Smooth muscle cell of the brain vasculature (primary cell): ENCODE measurements at places on chromosomes 7 and 10.

DNA sequence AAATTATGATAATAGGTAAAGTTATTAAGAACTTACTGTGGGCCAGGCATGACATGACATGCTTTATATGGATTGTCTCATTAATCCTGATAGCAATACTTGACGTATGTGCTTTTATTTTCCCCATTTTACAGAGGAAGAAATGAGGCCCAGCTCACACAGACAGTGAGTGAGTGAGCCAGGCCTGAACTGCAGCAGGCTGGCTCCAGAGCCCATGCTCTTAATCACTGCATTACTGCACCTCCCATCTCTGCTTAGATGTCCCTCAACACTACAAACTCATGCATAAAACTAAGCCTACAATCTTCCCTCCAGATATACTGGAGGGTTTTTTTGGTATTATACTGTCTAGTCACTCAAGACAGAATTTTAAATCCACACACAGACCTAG is 68.5 kb upstream of the OSBPL3 start:
- no peak for DNase-seq

- no peak for DNase-seq
Observed at GRCh38 chr7:20795881-20796280, 9.2 kb upstream of the SP8 start.

DNA sequence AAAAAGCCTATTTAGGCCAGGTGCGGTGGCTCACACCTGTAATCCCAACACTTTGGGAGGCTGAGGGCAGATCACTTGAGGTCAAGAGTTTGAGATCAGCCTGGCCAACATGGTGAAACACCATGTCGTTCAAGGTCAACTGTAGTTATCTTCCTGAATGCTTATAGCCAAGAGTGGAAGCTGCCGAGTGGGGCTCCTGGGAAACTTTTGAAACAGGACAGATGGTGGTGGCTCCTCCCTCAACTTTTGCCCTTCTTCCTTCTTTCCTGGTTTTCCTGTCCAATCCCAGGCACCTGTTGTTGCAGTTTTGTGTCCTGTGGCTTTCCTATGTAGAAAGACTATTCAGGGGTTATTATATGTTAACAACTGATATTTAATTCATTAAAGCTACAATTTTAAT is 8.7 kb upstream of the PPIA start:
- DNase-seq: no peak

GRCh38 chr10:100969187-100970075 is at the start of gene SEMA4G:
Gene SEMA4G, plus strand, starts transcription at chr10:100969504. Its CDS starts 3,409 bp downstream, at chr10:100972913.
- DNase-seq: no peak

DNA sequence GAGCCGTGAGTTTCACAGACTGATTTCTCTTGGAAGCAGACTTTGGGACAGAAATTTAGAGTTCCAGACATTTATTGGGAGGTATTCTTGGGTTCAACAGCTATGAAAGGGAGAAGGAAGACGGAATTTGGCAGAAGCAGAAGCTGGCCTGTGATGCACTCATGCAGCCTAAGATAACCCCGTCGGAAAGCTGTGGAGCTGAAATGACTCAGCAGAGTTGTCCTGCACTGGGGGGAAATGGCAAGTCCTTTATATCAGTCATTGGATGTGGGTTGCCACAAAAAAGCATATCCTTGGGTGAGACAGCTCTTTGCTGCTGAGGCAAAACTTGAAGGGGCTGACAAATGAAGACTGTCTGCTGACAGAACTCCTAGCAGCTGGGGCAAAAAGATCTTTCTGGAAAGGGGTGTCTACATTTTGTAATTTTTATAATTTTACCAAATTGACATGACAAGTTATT is 11.5 kb upstream of the MICU1 start:
- no peak for DNase-seq

DNA sequence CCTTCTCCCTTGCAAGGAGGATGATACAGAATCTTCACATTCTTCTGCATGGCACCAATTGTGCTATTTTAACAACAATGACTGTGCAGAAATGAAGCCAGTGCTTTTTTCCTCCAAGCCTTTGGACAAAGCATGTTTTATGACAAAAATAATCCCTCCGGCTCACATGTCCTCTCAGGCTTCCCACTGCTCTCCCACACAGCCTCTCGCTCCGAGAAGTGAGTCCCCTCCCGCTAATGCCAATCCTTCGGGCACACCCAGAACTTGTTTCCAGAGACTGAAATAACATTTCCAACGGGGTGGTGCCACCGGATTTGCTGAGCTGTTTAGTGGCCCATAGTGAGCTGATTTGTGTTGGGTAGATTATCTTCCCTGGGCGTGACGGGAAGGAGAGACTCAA is 35.8 kb downstream of the RBM17 start:
- no peak for DNase-seq

GRCh38 chr10:17838080-17838648 is 29.0 kb downstream of the MRC1 start:
- no peak for DNase-seq

GRCh38 chr10:109592391-109592790 is 330.9 kb downstream of the XPNPEP1 start:
- no peak for DNase-seq

DNA sequence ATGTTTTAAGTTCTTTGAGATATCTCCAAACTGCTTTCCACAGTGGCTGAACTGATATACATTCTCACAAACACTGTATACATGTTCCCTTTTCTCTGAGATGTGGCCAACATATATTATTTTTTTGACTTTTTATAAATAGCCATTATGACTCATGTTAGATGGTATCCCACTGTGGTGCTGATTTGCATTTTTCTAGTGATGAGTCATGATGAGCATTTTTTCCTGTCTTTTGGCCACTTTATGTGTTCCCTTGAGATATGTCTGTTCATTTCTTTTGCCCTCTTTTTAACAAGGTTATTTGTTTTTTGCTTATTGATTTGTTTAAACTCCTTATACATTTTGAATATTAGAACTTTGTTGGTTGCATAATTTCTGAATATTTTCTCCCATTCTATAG is 1055.1 kb downstream of the NXPH1 start:
- DNase-seq: peak; percentile 39

DNA sequence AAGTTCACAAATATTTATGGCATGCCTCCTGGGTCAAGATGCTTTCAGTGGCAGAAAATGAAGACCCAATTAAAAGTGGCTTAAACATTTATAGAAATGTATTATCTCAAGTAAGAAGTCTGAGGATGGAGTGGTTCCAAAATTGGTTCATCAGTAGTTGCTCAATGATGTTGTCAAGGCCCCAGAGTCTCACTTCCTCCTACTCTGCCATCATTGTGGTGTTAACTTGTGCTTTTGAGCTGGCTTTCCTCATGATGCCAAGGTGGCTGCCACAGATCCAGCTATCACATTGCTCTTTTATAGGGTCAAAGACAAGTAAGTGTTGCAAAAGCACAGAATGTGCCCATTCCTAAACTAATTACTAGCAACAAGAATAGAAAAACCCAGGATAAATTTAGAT is 404.6 kb upstream of the NRP1 start:
- no peak for DNase-seq

DNA sequence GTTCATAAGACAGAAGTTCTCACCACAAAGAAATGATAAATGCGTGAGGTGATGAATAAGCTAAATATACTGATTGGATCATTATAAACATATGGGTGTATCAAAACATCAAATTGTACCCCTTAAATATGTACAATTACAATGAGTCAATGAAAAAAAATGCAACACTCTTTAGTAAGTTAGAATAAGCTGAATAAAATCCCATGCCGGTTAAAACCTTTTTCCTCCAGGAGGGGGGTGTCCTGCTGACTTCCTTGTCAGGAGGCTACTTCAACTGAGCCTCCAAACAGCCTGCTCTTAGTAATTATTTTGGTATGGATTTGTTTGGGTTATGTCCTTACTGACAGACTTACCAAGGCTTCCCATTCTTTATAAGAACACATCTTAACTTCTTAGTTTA is 649.1 kb downstream of the INHBA start:
- DNase-seq: no peak

- no peak for DNase-seq
Observed at GRCh38 chr7:34523226-34523918, 134.6 kb upstream of the NPSR1 start.

GRCh38 chr7:5420067-5420880 is 3.4 kb downstream of the TNRC18 start:
- DNase-seq: no peak

DNA sequence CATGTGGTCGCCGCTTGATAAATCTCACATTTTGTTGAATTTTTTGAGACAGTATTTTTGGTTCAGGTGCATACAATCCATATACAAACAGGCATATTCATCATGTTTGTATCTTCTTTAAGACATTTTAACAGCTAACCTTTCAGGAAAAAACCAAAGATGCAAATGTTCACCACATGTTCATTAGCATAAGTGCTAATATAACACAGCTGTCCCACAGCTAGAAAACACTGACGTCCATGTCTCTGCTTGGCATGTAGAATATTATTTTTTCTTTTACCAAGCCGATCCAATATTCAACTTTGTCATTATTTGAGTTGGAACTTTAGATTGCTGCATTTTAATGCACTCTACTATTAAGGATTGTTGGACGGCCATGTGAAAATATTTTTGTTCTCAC is 31.2 kb downstream of the BMPER start:
- DNase-seq: no peak

GRCh38 chr7:44978511-44979366 is at the start of gene MYO1G:
Gene MYO1G, minus strand, starts transcription at chr7:44979015. Its CDS starts 54 bp downstream, at chr7:44978961.
- DNase-seq: no peak

GRCh38 chr10:117530791-117531190 is 11.8 kb upstream of the EMX2 start:
- DNase-seq: no peak

- DNase-seq: peak; percentile 63
Observed at GRCh38 chr10:42367532-42368230, 270.7 kb downstream of the ZNF33B start.

DNA sequence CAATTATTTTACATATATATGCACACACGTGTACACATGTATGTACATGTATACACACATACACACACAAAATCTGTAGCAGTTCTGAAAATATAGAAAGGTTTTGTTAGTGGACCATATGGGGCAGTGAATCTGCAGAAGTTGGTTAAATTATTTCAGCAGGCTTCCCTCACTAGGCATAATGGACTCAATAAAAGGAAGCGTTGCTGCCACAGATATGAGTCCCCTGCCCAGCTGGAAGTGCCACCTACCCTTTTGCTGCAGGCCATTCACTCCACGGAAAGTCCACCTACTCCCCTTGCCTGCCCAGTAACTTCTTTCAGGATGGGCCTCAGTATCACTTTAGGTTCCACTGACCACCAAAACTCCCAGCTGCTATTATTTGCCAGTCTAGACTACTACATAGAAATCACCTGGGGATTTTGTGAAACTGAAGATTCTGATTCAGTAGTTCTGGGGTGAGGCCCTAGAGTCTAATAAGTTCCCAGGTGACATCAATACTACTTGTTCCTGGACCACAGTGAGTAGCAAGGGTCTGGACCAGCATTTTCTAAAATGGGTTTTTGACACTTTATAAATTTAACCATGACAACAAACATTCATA is 29.3 kb upstream of the CROT start:
- no peak for DNase-seq

DNA sequence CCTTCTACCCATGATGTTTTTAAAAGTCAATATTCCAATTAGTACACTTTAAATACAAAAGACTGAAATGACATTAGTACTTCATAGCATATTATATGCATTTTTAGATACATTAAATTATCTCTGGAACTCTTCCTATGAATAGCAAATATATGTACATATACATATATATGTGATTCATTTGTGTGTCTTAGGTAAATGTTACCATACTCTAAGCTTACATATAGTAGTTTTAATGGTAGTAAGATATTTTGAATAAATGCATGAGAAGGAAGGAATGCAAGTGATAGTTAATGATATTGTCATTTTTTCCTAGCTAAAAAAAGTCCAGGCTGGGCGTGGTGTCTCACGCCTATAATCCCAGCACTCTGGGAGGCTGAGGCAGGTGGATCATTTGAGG is 46.0 kb upstream of the CSTF2T start:
- no peak for DNase-seq

DNA sequence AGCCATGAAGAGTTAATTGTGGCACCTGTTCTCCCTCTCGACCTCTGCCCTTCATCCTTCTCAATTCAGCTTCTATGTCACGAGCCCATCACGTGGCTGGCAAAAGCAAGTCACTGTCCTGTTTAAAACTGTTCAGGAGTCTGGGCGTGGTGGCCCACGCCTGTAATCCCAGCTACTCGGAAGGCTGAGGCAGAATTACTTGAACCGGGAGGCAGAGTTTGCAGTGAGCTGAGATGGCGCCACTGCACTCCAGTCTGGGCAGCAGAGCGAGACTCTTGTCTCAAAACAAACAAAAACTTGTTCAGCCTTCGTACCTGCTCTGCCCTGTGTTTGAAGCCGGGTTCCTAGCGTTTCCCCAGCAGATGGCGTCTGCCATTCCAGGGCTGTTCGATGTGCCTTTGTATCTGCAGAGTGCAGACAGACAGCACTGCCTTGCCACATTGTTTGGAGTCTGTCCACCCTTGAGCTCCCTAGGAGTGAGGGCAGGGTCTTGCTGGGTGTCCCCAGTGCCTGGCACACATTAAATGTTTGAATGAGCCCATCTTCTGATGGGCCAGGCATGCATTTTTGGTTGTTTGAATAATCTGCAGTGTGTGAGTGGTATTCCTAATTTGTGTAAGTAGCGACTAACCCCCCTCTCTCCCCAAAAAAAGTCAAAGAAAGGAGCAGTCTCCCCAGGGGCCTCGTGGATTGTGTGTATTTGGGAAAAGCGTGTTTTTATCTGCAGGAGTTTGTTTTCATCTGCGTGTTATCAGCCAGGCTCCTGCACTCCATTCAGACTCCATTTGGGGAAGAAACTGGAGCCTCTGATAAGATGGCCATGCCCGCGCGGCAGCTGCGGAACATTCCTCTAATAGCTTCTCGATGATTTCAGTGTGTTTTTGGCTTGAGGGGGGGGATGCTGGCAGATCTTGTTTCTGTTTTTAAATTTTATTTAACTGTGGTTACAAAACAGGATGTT is 61.2 kb downstream of the DNAJB6 start:
- DNase-seq: no peak

DNA sequence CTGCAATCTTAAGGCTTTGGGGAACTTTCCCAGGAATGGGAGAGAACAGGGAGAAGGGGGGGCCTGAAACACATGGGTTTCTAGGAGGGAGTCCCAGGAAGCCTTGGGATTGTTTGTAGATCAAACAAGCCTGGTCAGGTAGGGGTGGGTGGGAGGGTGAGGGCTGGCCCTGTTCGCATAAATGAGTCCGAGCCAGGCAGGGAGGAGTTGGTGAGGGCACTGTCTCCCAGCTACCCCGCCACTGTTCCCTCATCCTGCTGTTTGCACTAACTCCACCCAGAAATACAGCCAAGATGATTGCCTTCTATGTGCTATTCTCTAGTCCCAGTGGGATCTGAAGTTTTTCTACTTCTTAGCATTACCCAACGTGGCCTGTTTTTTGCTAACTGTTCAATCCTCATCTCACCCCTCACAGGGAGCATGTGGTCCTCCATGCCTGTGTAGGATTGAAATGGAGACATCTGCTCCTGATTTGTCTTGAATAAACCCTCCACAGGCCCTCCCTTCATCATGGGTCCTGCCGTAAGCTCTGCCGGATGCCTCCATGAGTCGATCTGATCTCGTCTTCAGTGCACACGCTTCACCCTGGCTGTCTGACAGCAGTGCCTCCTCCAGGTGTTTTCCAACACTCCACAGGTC is 257.0 kb downstream of the COBL start:
- no peak for DNase-seq
